ENCODE measurements at places on chromosomes 6 and 20.

DNA sequence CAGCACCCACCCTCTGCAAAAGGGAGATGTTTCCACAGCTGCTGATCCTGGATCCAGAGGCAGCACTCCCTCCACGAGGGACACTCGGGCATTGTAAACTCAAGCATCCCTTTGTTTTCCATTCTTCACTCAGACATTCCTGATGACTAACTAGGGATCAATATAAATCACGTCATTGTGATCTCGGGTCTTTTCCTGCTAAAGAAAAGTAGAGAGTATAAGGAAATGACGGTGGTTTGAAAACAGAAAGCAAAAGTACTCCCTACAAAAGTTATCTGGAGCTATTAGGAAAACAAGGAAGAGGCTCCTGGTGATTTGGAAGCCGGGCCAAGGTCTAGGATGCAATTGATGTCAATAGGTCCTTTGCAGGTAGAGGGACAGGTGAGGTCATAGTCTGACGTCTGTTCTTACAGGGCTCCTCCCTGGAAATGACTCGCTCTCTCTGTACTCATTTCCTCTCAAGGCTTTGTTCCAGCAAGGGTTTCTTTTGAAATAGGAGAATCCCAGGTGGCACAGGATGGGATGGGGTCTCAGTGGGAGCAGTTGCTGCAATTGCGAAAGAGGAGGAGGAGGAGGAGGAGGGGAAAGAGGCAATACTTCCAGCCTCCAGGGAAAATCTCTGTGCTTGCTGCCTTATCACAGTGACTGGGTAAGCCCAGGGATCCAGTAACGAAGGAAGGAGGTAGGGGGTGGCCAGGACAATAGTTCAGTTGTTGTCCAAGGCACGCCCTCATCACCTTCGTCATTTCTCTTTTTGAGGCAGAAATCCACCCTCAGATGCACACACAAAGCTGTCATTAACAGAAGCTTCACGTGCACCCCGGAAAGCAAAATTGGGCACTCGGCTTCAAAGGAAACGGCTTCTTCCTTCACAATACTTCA is 222.8 kb downstream of the LY86 start:
- DNase-seq, result no peak

DNA sequence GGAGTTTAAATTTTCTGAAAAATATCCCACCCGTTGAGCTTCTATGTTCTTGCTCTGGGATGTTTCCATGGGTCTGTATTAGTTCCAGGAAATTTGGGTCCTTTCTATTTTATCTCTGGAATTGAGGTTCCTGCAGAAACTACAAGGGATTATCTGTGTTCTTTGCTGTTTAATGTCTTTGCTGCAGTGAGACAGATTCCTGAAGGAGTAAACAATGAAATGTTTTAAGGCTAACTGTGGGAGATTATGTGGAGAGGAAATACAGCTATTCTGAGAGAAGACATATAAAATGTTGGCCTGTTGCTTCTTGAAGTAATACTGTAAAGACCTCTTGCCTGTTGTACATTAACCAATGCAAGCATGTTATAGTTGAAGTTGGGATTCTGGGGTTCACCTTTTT is 43.5 kb downstream of the SAMD5 start:
- DNase-seq, result no peak

- no peak for DNase-seq
Measured at GRCh38 chr6:11960909-11961779, 51.0 kb upstream of the HIVEP1 start.

DNA sequence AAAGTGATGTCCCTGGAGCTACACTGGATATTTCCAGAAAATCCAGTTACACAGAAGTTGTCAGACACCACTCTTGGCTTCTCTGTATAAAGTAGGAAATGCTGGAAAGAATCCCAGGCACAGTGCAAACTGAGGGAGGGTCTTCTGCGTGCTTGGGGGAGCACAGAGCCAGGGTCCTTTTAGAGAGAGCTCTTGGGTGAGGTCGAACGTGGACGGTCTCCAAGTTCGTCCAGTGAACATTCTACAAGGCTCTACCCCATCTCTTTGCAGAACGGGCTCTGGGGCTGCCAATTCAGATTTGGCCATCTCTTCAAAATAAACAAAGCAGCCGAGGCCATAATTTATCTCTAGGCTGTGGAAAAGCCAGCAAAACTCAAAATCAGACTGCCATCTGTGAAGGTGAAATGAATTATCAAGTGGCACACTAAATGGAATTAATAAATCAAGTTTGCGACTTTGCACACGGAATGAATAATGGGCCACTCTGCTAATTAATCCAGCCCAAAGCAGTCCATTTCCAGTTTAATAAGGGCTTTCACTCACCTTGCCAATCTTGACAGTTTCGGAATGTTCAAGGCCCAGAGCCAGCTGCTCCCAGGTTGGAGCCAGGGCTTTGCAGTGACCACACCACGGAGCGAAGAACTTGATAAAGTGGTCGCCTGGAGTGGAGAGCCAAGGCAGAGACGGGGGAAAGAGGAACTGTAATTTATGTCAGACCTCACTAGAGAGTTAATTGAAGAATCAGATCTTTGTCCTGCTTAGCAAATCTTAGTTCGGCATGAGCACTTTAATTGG is 19.3 kb downstream of the TXNDC5 start:
- no peak for DNase-seq
